NCI-H526 (cell line): ENCODE measurements at places on chromosomes 6 and 20.

GRCh38 chr6:78867020-78867369 lies 356 bp upstream of the IRAK1BP1 start:
- DNase-seq: no peak

GRCh38 chr20:5654557-5654956 lies 95.6 kb upstream of the SHLD1 start:
- no peak for DNase-seq

DNA sequence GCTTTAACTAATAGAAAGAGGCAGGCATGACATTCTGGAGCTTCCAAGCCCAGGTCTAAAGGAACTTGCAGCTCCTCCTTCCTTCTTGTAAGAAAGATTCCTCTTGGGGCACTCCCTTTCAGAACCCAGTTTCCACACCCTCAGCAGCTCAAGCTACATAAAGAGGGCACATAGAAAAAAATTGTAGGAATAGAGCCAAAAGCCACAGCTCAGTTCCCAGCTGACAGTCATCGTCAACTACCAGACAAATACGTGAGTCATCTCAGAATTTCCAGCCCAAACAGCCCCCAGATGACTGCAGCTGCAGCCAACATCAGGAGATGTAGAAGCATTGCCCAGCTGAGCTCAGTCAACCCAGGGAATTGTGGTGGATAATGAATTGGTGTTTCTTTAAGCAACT lies 349.8 kb upstream of the ARID1B start:
- DNase-seq: no peak

DNA sequence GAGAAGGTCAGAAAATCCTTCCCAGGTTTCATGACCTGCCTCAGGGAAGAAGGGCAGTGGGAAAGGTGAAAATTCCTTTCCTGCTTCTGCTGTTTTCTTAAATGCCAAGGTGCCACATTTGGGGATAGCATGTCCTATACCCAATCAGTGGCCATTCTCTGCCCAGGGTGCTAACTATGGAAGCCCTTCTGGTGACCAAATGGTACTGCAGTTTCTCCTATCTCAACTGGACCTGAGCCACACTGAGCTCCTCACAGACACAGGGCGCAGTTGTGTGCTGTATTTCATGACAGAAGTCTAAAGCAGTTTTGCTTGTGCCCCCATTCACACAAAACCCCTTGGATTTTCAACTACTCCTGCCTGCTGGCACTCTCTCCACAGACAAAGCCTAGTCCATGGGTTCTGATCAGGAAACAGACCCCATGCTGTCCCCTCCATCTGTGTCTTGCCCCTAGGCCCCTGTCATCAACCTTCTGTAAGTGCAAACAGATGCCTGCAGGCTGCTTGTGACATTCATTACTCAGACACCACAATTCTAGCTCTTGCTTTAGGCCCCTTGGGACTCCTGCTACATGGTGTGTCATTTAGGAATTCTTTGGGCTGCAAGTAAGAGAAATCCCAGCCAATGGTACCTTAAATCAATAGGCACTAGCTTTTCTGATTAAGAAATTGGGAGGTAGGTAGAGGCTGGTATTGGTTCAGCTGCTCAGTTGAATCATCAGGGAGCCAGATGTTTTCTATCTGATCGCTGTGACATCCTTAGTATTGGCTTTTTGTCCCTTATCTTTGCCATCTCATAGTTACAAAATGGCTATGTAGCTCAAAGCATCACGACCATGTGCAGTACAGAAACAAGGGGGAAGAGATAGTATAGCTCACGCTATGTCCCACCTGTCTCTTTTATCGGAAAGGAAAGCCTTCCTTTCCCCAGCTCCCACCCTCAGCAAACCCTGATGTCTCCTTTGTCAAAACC lies 147.8 kb downstream of the CD83 start:
- no peak for DNase-seq

DNA sequence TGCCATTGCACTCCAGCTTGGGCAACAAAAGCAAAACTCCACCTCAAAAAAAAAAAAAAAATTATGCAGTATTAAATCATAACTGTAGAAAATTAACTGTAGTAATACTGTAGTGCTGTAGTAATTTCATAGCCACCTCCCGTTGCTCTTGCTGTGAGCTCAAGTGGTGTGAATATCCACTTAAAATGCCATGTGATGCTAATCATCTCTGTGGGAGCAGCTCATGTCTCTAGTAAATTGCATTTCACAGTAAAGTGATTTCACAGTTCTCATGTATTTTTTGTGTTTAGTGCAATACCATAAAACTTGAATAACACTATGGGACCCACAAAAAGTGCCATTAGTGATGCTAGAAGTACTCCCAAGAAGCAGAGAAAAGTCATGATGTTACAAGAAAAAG lies 14.4 kb upstream of the FAM217A start:
- no peak for DNase-seq

DNA sequence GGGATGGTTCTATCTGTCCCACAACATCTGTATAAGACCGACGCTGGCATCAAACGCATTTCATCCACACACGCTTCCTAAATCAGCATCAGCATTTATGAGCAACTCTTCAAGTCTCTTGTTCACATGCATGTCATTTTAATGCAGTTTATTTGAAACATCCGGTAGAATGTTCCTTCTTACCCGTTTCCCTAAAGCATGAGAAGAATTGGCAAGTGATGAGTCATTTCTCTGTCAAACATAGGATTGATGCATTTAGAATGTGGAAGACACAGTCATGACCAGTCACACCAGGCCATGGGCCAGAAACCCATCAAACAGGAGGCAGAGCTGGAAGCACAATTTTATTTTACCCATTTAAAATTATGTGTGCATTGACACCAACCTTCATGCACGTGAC lies 122.8 kb downstream of the UST start:
- no peak for DNase-seq

DNA sequence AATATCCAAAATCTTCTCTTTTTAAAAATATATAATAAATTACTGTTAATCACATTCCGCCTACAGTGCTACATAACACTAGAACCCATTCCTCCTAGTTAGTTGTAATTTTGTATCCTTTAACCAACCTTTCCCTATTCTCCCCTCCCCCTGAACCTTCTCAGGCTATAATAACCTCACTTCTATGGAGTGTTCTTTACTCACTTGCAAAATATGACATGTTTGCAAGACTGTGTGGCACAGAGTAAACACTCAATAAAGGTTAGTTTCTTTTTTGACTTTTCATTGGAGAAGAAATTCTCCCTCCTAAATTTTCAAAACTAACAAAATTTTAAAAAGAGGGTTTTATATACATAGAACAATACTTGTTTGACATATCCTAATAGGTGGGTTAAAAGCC lies 147.0 kb downstream of the FOXA2 start:
- DNase-seq: no peak

GRCh38 chr20:62846166-62846890 lies 15.3 kb downstream of the TCFL5 start:
- no peak for DNase-seq

GRCh38 chr6:74871757-74872156 lies 334.1 kb downstream of the COL12A1 start:
- no peak for DNase-seq

GRCh38 chr6:111803371-111803770 lies 69.9 kb downstream of the FYN start:
- no peak for DNase-seq

DNA sequence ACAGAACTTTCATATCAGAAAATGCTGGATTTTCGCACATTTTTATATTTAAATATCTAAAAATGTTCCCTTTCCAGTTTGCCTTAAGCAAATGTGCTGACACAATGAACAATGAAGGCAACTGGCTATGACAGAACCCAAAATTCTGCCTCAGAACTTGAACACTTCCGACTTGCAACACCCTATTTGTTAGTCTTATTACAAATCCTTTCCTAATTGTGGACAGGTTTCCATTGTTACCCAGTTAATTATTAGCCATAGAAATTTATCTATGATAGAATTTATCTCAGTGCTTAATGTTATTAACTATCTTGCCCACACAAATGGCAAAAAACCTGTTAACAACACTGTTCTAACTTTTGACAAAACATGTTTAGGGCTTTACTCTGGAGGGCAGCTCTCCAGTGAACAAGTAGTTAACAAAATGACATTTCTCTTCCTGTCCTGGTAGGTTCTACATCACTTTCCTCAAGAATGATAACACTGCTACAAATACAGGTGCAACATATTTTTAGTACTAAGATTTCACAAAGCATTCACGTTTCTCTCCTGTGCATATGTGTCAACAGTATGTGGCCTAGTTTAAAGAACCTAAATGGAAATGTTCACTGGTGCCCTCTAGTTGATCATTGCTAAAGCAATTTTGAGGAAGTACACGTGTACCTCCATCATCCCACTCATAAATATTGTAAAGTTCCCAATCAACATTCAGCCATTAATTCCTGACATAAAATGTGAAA lies 58.4 kb downstream of the HIVEP2 start:
- peak; percentile 29 for DNase-seq

GRCh38 chr6:39269961-39270360 lies 40.7 kb upstream of the KCNK5 start:
- DNase-seq: no peak

DNA sequence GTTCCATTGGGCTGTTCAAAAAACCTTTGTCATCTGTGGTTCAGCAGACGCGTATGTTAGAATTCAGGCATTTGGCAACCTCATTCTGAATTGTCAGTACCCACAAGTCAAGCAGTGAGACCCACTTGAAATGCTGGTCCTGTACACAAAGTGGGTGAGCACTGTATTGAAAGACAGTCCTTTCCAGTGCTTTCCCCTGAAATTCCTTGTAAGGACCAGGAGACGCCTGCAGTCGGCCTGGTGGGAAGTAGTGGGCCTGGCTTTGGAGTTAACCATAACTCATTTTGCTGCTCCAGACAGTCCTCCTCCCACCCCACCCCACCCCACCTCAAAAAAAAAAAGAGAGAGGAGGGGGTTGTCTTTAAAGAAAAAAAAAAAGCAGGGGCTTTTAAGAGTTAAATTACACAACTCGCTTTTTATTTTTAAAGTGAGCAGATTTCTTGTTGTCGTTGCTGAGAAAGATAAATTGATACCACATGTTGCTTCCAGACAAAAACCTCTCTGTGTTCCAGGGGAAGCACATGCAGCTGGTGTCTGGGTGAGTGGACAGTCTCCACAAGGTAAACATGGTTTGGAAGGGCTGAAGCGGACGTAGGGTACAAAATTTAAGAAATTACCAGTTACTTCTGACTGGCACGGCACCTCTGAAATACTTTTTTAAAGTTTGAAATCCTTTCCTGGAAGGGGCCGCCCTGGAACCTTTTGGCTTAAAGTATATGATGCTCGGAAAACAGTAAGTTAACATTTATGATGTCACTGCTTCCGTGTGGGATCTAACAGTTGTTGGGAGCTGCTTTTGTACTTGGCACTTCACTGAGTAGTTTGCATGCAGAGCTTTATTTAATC lies 95.3 kb downstream of the FOXO3 start:
- DNase-seq: peak; percentile 30

DNA sequence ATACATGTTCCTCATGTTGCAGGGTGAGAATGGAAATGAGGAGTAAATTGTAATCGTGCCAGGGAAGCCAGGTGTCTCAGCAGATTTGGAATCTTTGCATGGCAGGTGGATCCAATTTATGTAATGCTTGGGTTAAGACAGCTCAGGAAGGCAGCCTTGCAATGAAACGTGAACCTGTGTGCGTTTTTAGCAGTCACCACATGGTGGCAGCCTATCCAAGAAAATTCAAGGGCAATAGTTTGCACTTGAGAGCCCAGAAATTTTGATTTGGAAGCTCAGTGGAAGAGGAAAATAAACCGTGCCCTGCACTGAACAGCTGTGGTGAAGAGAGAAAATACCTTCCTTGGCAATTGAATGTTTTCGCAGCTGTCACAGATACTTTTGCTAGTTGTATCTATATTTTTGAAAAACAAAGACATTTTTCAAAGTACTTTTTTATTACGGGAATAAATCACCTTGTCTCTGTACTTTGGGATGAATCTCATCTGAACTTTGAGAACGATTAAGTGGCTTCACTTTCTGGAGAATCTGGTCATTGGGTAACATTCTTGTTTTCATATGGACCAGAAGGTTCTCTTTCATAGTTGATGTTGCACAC lies 26.5 kb downstream of the MTHFD1L start:
- DNase-seq: peak; percentile 94

DNA sequence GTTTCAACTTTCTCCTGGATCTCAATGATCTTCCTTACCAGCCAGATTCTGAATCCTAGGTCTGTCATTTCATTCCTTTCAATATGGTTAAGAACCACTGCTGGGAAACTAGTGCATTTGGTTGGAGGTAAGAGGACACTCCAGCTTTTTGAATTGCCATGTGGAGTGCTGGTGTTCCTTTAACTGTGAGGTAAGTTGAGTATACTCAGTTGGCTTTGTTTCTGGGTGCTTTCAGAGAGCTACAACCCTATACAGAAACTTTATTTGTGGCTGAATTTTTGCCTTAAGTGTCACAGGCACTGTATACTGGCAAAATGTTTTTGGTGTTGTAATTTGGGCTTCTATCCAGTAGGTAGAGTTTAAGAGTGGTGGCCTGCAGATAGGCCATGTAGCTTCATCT lies 175.8 kb downstream of the TBC1D32 start:
- no peak for DNase-seq

DNA sequence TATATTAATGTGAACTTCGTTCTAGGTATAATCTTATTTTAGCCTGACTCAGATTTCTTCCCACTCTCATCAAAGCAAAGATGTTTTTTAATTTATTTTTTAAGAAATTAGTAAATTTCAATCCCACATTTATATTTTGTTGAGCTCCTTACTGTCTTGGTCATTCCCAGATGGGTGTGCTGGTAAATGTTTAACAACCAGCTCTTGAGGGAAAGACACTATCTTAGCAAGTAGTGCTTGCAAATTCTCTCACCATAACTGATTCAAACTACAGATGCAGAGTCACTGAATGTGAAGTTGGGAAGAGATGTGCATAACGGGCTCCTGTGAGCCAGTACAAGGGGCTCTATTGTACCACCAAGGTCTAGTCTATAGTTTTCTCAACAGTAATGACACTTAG lies 29.8 kb upstream of the BTN3A2 start:
- DNase-seq: no peak

- no peak for DNase-seq
Observed at GRCh38 chr6:112018619-112019416, 35.1 kb upstream of the CCN6 start.

- DNase-seq: no peak
Observed at GRCh38 chr6:13406781-13407180, 78.4 kb upstream of the TBC1D7 start.

GRCh38 chr6:55675941-55676340 lies 96.9 kb upstream of the HMGCLL1 start:
- no peak for DNase-seq

GRCh38 chr20:57821935-57822334 lies 112.1 kb upstream of the PMEPA1 start:
- no peak for DNase-seq

DNA sequence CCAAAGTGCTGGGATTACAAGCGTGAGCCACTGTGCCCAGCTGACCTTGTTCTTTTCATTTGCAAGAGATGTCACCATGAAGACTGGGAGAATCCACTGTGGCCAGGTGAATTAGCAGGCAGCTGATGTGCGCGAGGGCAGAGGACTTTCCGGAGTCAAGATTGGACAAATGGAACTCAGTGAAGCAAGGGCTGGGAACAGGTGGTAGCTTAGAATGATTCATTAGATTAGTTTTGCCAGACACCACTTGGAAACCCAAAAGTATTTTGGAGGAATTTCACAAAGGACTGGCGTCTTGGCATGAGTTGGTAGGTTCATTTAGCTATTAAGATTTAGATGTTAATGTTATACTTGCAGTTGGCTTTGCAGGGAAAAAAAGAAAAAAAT lies 4.7 kb upstream of the AKAP7 start:
- no peak for DNase-seq
